ENCODE measurements at places on chromosomes 6 and 20. TPM values are rescaled to one million over a fixed set of nuclear protein-coding genes. Genes with fewer than 3 reads are reported as not detected.

- no peak for DNase-seq
These were observed 5.5 kb upstream of the EPB41L1 start for GRCh38 chr20:36149012-36149411.

- DNase-seq: no peak
These were observed 81.1 kb upstream of the PIM1 start for GRCh38 chr6:37088897-37089296.

GRCh38 chr20:10987651-10988383, 314.0 kb upstream of the JAG1 start:
- no peak for DNase-seq

- no peak for DNase-seq
These were observed 23.7 kb downstream of the ECHDC1 start for GRCh38 chr6:127319686-127320085.

DNA sequence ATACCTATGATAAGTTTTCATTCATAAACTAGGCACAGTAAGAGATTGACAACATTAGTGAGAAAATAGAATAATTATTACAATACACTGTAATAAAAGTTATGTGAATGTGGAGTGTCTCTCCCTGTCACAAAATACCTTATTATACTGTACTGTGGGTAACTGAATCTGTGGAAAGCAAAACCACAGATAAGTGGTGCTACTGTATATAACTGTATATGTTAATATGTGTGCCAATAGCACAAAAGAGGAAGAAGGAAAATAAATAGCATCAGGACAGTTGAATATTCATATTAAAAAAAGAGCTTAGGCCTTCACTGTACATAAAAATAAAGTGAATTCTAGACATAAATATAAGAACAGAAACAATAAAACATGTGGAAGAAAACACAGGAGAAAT, 243.5 kb downstream of the CDKAL1 start:
- DNase-seq: no peak

GRCh38 chr6:70107852-70108629, 194.8 kb downstream of the COL9A1 start:
- no peak for DNase-seq

GRCh38 chr20:58703765-58704371, 11.3 kb downstream of the NPEPL1 start:
- DNase-seq: peak; percentile 50

DNA sequence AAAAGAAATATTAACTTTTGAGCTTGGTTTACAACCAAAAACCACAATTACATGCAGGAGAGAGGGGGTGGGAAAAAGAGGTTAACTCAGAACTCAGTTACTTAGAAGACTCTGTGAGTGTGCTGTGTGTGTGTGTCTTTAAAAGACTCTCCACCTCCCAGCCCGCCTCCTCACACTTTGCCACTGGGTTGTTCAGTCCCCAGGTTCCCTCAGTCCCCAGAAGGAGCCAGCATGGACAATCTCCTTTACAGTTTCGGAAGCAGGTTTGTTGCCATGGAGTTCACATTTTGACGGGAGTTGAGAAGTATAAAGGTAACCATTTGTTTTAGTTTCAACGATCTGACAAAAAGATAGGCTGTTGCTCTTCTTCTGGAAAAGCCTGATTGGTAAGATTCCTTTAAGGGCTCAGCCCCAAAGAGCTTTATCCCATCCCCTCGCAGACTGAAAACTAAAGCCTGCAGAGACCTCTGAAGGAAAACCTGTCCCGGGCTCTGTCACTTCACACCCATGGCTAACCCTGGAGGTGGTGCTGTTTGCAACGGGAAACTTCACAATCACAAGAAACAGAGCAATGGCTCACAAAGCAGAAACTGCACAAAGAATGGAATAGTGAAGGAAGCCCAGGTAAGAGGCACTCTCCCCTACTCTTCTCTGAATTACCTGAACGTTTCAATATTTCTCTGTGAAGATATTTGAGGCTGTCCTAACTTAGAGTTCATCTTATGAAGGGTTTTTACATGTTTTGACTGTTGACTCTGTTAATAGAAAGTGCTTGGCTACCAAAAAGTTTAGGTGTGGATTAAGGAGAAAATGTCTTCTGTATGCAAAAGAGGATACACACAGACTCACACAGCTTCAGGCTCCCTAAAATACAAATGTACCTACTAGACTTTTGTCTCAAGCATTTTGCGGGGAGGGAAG, at the start of gene SPTLC3:
Gene SPTLC3, plus strand, starts transcription at position 212 of the 921 bp plus-strand sequence. Its CDS starts 296 bp downstream, at position 508.
- DNase-seq: peak; percentile 73

GRCh38 chr6:29887330-29887818, 55.0 kb upstream of the HLA-A start:
- peak; percentile 84 for DNase-seq

DNA sequence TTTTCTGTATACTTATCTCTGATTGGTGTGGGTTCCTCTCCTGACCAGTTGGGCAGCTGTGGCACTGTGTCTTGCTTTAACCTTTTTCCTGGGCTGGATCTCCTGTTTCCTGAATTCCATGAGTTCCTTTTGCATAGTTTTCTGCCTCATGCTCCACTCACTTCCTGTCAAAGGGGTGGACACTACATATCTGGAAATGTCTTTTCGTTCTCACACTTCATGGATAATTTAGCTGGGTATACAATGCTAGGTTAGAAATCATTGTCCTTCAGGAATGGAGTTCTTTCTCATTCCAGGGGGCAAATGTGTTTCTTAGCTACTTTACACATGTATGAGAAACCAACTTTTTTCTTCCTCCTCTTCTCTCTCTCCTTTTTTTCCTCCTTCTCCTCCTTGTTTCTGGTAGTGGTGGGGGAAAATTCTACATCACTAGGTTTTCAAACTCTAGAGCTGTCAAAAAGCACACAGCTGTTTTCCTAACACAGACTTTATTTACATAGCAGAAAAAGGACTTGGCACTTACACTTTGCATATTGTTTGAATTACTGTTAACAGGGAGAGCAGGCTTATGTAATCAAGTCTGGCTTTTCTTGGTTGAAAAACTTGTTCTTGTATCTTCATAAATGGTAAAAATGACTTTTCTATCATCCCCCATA, 9.0 kb upstream of the DDX27 start:
- no peak for DNase-seq

DNA sequence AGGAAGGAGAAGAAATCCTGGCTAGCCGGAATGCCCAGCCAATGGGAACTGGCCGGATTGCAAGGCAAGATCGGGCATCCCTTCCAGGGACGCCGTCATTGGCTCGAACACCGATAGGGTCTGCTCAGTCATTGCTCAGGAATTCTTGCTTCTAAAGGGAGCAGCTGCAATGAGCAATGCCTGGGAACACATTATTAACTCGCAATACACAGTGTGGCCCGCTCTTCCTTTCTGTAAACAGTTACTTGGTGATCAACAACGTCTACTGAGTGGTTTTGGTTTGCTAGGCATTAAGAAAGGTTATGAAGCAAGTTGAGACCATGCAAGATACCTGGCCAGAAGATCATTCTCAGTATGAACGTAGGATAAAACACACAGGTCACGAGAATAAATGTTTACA, 165.4 kb upstream of the CITED2 start:
- DNase-seq: peak; percentile 82

Gene HLA-DRB5
- 20.8 TPM for total RNA-seq

Gene KCNK16
- not detected for total RNA-seq

Gene ZSCAN26
- 27.1 TPM for total RNA-seq

Gene PI3
- not detected for total RNA-seq

Gene FOXA2
- total RNA-seq: not detected

Gene SLC17A3
- total RNA-seq: not detected

Gene DOK5
- 1.6 TPM for total RNA-seq

Gene SCRT2
- total RNA-seq: not detected

Gene RGS17
- total RNA-seq: 0.16 TPM

All from sigmoid colon (tissue), 7 donors.